ENCODE measurements at places on chromosomes 11 and 22.

GRCh38 chr11:109304159-109304558 lies 117.8 kb upstream of the C11orf87 start:
- no peak for DNase-seq

- DNase-seq: no peak
Observed at GRCh38 chr11:126333142-126333541, 22.3 kb upstream of the ST3GAL4 start.

DNA sequence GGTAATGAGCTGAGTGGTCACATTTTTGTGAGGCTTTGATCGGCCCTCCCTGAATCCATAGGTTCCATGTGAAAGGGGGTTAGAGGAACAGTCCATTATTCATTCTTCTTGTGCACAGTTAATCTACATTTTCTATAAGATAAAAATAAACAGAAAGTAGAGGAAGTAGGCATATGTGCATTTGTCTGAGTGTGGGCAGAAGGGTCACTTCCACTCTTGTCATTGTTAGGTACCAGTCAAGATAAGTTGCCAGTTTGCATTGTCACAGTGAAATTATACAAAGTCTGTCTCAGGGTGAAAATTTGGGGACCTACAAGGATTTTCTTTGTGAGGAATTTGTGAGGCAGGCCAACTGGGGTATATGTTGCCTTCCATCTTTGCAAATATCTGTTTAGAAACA lies 4.6 kb upstream of the APOL4 start:
- DNase-seq: no peak

DNA sequence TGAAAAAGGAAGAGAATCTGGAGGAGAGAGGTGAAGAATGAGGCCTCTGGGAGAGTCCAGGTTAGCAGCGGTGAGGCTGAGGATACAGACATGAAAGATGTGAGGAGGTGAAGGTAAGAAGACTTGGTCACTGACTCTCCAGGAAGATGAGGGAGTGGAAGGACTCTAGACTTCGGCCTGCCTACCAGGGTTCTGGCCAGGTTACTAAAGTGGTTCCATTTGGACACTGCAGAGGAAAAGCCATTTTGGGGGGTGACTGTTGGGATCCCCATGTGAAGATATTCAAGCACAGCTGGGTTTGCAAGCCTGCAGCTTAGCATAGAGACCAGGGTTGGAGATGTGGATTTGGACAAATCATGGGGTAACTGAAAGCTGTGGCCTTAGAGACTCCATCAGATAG lies 7.8 kb downstream of the DCHS1 start:
- no peak for DNase-seq

GRCh38 chr11:1121813-1122663 lies 35.7 kb upstream of the MUC5AC start:
- no peak for DNase-seq

- no peak for DNase-seq
Observed at GRCh38 chr11:68584991-68585524, 99.3 kb upstream of the GAL start.

GRCh38 chr22:29359469-29359868 lies 28.9 kb downstream of the AP1B1 start:
- peak; percentile 62 for DNase-seq

- no peak for DNase-seq
Observed at GRCh38 chr11:120532832-120533196, 21.3 kb downstream of the GRIK4 start.

- DNase-seq: no peak
Observed at GRCh38 chr11:118016104-118016503, 29.9 kb downstream of the IL10RA start.

- no peak for DNase-seq
Observed at GRCh38 chr11:74278103-74278502, 33.3 kb downstream of the P4HA3 start.

GRCh38 chr22:50488006-50488677 lies 1.5 kb downstream of the MIOX start:
- DNase-seq: no peak

- no peak for DNase-seq
Observed at GRCh38 chr11:64726867-64727530, 4.0 kb upstream of the NRXN2 start.
